ENCODE measurements at places on chromosomes 11 and 22.

DNA sequence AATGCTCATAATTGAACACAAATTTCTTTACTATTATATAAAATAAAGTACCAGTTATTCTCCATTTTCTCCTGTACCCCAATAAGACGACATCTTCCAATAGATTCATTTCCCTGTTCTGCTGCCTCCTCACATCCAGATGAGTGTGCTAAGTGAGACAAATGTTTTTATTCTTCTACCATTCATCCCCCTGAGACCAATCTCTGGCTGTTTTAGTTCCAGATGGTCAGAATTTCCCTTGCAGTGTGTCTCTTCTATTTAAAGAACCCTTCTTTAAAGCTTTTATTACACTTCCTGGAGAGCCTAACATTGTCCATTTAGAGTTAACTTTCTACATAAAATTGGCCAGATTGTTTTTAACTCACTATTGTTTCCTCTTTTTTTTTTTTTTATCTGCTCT, 41.2 kb upstream of the GLYATL1 start:
- DNase-seq = no peak

- no peak for DNase-seq
These were observed 426 bp upstream of the GDPD5 start for GRCh38 chr11:75526192-75526541.

DNA sequence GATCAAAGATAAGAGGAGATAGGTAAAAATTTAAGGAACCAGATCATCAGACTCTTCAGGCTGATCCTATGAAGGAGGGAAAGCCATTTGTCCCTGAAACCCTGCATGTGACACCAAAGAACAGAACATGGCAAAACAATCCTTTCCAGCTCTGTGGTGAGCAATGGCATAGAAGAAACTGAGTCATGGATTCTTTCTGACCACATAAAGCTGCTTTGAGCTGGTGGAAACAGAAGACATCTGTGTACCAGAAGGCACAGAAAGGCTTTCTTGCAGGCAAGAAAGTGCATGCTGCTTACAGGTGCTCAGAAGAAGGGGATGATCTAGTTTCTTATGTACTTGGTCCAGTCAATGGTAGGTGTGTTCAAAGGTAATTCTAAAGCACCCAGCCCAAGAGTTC, 45.0 kb upstream of the APOA1 start:
- DNase-seq = no peak

DNA sequence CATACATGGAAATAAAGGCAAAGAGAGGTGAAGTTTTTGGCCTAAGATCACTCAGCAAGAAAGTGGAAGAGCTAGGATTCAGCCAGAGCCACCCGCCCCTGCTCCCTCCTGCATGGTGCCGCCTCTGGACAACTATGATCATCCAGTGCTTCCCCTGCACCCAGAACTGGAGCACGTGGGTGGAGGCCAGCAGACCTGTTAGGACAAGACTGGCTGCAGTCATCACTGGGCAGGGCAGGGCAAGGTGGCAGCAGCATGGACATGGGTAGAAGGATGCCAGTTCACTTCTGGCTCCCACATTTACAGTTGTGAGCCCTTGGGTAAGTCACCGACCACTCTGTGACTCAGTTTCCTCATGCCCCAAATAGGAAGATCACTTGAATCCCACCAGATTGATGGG, 131.0 kb downstream of the FBXO7 start:
- DNase-seq = no peak

- peak; percentile 62 for DNase-seq
These were observed 32.1 kb upstream of the SLC5A12 start for GRCh38 chr11:26753723-26754504.

DNA sequence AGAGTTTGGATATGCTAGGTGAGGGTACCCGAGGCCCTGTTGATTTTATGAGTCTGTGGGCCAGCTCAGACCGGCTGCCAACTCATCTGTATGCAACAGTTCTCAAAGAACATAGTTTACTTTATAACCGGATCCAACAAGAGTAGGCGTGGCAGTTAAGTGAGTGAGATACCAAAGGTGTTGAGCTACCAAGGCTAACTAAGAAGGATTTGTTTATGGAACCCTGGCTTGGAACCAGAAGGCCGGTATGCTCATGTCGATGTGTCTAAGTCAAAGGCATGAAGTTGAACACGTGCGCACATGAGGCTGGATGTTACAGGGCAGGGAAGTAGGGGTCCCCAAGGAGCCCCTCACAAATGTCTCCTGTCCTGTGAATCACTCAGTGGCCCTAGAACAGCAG, at the start of gene KCNJ1:
Gene KCNJ1 (minus strand): TSS at position 20 of the 400 bp plus-strand sequence. CDS start 27,053 bp downstream, outside the sequence.
- no peak for DNase-seq

DNA sequence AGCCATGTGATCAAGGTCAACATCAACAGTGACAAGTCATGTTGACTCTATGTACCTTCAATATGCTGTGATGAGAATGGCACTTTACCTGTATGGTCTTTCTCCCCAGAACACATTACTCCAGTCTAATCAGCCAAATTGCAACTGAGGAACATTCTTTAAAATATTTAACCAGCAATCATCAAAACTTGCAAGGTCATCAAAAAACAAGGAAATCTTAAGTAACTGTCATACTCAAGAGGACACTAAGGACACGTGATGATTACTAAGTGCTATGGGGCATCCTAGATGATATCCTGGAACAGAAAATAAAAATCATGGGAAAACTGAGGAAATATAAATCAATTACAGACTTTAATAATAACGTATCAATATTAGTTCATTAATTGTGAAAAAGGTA, 118.9 kb downstream of the EFCAB6 start:
- DNase-seq = no peak

- DNase-seq = no peak
These were observed 1131.3 kb downstream of the BRD1 start for GRCh38 chr22:48696371-48696770.

DNA sequence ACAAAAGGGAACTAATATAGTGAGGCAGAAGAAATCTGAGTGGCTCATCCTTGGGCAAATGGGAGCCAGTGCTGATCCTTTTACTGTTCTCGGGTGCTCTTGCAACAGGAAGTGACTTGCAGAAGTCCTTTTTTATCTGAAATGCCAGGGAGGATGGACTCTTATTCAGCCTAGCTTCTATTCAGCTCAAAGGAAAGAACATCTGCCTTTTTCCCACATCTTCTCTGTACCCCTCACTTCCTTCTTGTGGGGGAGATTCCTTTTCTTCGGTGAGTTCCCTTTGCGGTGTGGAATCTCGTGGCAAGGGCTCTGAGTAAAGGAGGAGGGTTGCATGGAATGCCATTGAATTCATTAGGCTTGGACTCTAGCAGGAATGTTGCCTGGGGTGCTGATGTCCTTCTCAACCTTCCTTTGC, 76.2 kb downstream of the ZBTB16 start:
- DNase-seq = no peak

GRCh38 chr22:19406846-19407245, 24.7 kb downstream of the HIRA start:
- DNase-seq = no peak

DNA sequence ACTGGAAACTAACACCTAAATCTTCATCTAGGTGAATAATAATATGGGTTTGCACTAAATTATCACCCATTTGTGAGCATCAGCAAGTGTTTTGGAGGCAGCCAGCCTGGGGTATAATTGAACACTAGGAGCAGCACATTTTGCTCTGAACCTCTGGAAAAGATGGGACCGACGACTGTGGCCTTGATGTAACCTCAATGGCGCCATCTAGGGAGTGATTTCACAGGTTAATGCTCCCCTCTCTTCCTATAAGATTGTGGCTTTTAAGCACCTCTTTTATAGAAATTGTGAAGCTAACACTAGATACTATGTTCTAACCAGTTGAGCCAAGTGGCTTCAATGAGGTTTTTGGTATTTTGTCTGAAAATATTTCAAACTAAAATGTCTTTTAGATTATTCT, 203.7 kb downstream of the NELL1 start:
- DNase-seq = peak; percentile 10

- no peak for DNase-seq
These were observed 106.3 kb upstream of the TOP3B start for GRCh38 chr22:22088658-22089458.

DNA sequence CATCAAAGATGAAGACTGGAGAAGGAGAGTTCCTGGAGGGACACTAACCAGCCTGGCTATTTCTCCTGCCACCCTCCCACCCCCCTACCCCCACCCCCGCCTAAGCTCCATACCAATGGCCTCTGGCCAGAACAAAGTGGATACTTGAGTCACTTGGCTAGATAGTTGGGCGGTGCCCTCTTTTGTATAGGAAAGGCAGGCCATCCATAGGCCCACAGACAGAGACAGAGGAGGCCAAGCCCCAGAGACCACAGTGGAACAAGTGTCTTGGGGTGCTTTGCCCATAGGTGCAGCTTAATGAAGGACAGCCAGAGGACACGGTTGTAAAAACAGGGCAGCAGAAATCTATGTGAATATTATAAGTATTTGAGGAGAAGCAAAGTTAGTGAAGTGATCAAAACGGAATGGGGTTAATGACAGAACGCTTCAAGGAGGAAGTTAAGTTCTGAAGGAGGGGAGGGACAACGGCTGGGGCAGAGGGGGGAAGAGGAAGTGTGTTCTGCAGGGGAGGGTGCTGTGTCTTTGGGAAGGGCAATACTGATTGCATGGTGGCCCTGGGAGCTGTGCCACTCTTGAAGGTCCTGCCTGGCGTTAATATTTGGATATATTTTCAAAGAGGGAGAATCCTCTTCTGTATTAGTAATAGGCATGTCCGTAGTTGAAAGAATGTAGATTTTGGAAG, 32.7 kb downstream of the FLI1 start:
- DNase-seq = no peak

- DNase-seq = no peak
These were observed 3.6 kb downstream of the LDHA start for GRCh38 chr11:18397921-18398320.

DNA sequence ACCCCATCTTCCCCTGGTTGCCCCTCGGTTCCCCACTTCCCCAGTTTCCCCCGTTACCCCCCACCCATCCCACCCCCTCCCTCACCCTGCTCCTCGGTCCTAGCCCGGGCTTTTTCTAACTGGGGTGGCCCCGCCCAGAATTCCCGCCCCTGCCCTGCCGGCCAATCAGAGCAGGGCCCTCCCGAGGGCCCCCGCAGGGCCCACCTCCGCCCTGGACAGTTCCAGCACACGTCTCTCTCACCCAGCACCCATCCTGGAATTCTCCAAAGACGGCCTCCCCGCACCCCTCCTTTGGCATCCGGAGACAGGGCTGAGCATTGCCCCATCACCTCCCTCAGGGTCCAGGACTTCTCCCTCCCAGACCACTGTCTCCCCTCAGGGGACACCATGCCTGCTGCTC, at the start of gene H19:
Gene H19 (minus strand): TSS at position 88 of the 400 bp plus-strand sequence.
- no peak for DNase-seq

- DNase-seq = no peak
These were observed 58.0 kb upstream of the MTNR1B start for GRCh38 chr11:92911478-92911877.

- DNase-seq = no peak
These were observed 13.6 kb downstream of the DGKZ start for GRCh38 chr11:46360878-46361277.

DNA sequence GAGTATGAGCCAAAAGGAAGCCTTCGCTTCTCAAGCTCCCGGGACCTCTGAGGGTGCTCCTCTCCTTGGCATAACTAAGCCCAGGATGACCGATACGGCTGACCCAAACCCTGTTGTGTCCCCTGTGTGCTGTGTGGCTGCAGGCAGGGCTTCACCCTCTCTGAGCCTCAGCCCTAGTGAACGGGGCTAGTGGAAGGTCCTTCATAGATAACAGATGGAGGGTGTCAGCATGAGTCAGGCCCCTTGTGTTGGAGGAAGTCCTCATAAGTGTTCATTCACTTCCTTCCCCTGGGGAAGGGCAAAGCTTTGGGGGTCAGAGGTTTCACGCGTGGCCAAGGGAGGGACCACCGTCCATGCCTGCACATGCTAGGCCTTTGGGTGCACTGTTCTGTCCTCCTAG, 21.5 kb downstream of the SHISAL1 start:
- no peak for DNase-seq

DNA sequence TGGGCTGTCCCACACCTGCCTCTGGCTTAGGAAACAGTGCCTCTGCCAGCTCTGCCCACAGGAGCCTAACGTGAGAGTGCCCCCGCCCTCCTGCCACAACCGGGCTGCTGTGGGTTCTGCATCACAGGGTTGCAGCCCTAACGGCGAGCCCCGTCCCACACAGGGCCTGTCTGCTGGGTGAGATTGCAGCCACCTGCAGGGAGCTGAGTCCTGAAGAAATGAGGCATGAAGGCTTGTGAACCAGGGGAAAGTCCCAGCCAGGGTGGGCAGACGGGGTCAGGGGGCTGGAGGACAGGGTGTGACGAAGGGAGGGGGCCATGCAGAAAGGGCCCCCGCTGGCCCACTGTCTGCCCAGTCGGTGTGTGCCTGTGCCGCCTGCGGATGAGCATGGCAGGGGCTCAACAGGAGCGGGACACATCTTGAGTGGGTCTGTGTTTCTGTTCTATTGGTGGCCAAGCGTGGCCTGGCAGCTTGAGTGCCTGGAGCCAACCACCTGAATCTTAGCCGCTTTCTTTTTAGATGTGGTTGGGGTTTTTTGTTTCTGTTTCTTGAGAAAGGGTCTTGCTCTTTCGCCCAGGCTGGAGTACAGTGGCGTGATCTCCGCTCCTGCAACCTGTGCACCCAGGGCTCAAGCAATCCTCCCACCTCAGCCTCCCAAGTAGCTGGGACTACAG, 38.9 kb downstream of the CTTN start:
- DNase-seq = no peak

DNA sequence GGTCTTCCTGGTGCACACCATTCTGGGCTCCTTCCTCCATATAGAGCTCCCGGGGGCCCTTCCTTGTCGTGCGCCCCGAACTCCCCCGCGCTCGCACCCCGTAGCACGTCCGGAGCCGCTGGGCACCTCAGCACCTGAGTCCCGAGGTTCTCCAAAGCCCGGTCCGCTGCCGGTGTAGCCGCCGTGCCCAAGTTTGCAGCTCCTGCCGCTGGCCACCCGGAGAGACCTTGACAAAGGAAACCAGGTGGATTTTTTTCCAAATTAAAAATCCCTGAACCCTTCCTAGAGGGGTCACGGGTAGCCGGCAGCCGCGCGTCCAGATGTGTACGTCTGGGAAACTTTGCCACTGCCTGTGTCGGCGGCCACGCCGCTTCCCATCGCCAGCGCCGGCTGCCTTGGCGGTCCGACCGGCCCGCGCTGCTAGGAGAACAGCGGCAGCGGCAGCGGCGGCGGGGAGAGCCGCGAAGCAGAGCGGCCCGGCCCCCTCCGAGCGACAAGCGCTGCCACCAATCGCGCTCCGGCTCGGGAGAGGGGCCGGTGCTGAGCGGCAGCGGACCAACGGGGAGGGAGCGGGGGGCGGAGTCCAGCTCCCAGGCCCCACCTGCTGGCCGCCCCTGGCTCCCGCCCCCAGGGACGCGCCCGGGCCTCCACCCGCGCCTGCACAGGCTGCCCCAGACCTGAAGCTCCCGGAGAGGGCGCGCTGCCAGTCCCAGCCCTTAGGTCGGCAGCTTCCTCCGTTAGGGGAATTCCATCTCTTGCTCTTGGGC, at the start of gene GALNT18:
Gene GALNT18 (minus strand): TSS at position 433 of the 767 bp plus-strand sequence.
- DNase-seq = peak; percentile 94

- no peak for DNase-seq
These were observed 39.9 kb upstream of the BLID start for GRCh38 chr11:122155765-122156527.

Measured in A549 (cell line).